ENCODE measurements at places on chromosomes 6 and 20.

DNA sequence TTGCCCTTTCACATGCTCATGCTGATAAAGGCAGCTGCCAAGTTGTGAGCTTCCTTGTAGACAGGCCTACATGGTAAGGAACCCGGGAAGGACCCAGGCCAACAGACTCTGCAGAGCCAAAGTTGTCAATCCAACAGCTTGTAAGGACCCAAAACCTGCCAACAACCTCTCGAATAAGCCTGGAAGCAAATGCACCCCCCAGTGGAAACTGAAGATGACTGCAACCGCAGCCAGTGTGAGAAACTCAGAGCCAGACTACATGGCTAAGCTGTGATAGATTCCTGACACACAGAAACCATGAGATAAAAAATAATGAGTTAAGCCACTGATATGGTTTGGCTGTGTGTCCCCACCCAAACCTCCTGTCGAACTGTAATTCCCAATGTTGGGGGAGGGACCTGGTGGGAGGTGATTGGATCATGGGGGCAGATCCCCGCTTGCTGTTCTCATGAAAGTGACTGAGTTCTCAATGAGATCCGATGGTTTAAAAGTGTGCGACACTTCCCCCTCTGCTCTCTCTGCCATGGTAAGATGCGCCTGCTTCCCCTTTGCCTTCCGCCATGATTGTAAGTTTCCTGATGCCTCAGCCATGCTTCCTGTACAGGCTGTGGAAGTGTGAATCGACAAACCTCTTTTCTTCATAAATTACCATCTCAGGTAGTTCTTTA lies 18.8 kb upstream of the CLPSL2 start:
- peak; percentile 60 for DNase-seq

GRCh38 chr6:116099036-116099435 lies 1.6 kb upstream of the NT5DC1 start:
- no peak for DNase-seq

GRCh38 chr6:98382246-98382645 lies 452.1 kb upstream of the POU3F2 start:
- no peak for DNase-seq

GRCh38 chr6:136927292-136927691 lies 5.2 kb downstream of the SLC35D3 start:
- peak; percentile 78 for DNase-seq

GRCh38 chr6:105677671-105678475 lies 275.0 kb upstream of the PREP start:
- no peak for DNase-seq

- no peak for DNase-seq
Measured at GRCh38 chr20:11849270-11849915, 68.3 kb upstream of the BTBD3 start.

GRCh38 chr6:41286544-41287346 lies at the start of gene TREM1:
TREM1 (minus strand) TSS chr6:41286682; CDS start chr6:41286655, 27 bp downstream.
- no peak for DNase-seq

DNA sequence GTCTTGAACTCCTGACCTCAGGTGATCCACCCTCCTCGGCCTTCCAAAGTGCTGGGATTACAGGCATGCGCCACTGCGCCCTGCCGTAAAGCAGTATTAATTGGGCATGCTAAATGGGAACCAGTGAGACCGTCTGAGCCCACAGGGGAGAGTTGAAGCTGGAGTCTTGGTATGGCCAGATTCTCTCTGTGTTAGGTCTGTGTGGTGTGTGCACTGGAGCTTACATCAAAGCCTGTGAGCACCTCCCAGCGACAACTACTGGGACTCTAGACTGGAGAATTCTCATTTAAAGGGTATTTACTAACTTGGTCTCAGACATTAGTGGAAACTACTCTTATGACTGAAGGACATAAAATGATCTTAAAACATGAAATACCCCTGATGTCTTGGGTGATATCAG lies 8.5 kb upstream of the SLC22A2 start:
- no peak for DNase-seq

DNA sequence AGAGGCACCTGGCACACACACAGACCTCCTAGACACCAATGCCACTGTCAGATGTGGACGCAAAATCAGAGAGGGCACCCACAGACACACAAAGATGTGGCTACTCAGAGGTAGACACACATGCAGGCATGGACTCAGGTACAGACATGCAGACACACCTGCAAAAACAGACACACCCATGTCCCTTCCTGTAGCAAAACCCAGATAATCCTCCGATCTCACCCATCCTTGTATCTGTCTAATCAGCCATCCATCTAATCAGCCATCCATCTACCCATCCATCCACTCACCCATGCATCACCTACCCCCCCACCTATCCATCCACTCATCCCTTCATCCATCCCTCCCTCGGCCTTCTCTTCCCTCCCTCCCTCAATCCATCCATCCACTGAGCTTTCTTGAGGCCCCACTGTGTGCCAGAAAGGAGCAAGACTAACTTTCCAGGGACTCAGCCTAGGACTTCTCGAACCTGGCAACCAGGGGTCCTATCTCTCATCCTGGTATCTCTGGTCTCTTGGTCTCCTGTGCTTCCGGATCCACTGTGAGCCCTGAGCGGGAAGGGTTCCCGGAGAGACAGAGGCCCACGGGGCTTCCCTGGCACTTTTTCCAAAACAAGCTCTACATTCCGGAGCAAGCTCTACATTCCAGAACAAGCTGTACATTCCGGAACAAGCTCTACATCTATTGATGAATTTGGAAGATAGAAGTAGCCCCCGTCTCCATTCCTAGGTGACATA lies 1.1 kb upstream of the TGM2 start:
- DNase-seq: no peak
